Peyer's patch (tissue), 4 donors: ENCODE measurements at places on chromosomes 16 and 17.

DNA sequence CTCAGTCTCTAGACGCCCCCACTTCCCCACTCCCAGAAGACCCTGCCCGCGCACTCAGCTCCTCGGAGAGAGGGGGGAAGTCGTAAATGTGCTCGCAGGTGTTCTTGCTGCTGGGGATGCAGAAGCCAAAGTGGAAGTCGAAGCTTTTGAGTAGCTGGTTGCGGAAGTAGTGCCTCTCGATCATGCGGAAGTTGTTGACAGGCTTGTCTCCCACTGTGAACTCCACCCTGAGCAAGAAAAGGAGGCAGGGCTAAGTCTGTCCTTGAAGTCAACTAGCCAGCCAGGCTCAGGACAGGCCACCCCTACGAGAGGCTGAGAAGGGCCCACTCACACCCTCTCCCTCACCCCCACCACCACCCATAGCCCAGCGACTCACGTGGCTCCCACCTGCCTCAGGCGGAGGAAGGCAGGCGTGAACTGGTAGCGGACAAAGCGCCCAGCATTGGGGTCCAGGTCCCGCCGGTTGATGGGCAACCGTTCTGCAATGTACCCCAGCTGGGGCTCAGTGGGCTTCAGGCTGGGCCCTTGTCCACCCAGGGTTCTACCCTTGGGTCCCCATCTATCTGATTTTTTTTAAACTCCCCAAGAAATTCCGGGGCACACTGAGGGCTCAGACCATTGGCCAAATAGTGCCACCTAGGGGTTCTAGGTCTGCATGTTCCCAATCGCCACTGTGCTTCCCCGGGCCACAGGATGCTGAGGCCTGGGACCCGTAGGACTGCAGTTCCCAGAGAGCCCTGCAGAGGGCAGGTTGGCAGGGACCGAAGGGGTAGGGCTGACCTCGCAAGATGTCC is 4.6 kb downstream of the UNC119 start:
- DNase-seq, result peak; percentile 89

- no peak for DNase-seq
Observed at GRCh38 chr16:55046916-55047315, 116.3 kb downstream of the IRX5 start.

DNA sequence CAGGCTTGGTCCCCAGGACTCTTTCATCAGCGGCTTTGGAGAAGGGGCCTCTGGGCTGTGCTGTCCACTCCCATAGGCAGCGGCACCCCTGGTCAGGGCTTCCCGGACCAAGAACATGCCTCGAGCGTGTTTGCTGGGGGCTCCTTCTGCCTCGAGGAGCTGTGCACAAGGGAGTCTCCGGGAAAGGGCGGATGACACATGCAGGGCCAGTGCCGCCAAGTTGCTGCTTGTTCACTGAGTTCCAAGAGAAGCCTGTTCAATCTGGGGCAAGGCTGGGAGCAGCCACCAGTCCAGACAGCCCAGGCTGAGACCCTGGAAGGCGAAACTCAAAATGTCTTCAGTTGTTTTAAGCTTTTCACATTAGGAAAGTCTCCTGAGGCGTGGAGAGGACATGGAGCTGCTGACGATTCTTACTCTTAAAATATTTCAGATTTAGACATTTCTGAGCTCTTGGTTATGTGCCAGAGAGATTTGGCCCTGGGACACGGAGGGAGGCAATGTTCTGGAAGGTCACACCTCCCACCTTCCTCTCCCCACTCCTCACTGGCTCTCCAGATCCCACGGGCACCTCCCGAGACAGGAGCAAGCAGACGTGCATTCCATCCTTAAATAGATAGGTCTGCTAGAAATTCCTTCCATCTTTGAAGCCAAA is 84.5 kb upstream of the ZNF469 start:
- DNase-seq, result no peak

- no peak for DNase-seq
Observed at GRCh38 chr17:596763-597644, 117.6 kb downstream of the VPS53 start.

DNA sequence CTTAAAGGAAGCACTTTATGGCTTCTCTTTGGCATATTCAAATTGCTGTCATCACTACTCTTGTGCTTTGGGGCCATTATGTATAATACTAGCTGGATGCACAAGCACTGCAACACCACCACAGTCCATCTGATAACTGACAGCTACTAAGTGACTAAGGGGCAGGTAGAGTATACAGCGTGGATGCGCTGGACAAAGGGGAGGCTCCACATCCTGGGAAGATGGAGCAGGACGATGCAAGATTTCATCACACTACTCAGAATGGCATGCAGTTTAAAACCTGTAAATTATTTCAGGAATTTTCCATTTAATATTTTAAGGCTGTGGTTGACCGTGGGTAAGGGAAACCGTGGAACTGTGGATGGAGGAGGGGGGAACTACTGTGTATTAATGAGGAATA is 25.0 kb downstream of the MPRIP start:
- peak; percentile 31 for DNase-seq

GRCh38 chr17:48612456-48612853 is 1.6 kb upstream of the HOXB7 start:
- no peak for DNase-seq

GRCh38 chr16:54436346-54436745 is 149.8 kb upstream of the IRX3 start:
- no peak for DNase-seq

DNA sequence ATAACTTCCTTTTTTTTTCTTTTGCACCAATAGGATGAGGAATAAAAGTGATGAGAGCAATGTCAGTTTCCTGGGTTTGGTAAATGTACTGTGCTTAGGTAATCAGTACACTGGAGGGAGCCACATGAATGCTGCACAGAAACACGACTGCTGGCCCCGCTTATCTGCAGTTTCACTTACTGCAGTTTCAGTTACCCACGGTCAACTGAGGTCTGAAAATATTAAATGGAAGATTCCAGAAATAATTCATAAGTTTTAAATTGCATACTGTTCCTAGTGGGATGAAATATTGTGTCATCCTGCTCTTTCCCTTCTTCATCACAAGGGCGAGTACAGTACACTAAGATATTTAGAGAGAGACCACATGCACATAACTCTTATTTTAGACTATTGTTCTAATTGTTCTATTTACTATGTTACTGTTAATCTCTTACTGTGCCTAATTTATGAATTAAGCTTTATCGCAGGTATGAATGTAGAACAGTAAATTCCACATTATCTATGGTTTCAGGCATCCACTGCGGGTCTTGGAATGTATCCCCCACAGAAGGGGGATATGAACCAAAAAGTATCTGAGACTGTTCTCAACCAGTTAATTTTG is 6.4 kb upstream of the LGALS3BP start:
- no peak for DNase-seq
